ENCODE measurements at places on chromosomes 7 and 10. TPM values are rescaled to one million over a fixed set of nuclear protein-coding genes. Genes with fewer than 3 reads are reported as not detected.
A peak's percentile ranks its signal among the peaks of the same experiment; 100 is the strongest.

DNA sequence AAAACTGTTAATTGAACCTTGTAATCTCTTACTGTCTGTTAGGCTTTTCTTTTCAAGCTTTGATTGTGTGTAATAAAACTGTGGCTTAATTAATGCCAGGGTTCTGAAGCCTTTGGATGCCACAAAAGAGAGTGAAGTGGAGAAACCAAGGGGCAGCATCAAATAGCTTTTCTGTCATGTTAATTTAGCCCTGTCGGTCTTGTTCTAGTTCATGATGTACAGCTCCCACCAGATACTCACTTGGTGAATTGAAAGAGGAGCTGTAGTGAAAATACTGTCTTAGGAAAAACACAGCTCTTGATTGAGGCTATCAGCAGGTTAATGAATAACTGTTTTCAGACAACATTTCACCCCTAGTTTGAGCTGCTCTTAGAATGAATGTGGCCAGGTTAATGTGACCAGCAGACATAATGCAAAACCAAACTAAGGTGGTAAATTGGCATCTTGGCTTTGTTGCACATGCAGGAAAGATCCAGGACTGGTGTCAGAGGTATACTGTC, 94.2 kb downstream of the POLL start:
- H3K36me3 ChIP-seq: no peaks in the 10 kb centered on the region
- no peak overlapping the region for H3K4me3 ChIP-seq
- H3K27me3 ChIP-seq: no peaks in the 10 kb centered on the region

DNA sequence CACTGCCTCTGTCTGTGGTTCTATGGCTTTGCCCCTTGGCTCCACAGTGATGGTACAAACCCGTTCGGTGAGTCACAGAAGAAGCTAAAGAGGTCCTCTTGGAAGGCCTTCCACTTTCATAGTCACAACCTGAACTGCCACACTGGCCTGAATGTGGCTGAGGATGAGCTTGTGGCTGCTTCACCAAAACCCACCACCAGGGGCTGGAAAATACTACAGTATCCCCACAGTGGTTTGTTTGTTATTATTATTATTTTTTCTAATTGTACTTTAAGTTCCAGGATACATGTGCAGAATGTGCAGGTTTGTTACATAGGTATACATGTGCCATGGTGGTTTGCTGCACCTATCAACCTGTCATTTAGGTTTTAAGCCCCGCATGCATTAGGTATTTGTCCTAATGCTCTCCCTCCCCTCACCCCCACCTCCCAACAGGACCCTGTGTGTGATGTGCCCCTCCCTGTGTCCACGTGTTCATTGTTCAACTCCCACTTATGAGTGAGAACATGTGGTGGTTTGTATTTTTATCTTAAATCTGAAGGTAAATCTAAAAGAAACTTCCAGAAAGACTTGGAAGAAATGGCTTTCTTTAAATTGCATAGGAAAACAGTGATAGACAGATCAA, 160.8 kb upstream of the NPSR1 start:
- H3K4me3 ChIP-seq: no peak overlapping the region
- H3K27me3 ChIP-seq: no peaks in the 10 kb centered on the region
- no peak overlapping the region for H3K27ac ChIP-seq
- DNase-seq: peak; percentile 8

DNA sequence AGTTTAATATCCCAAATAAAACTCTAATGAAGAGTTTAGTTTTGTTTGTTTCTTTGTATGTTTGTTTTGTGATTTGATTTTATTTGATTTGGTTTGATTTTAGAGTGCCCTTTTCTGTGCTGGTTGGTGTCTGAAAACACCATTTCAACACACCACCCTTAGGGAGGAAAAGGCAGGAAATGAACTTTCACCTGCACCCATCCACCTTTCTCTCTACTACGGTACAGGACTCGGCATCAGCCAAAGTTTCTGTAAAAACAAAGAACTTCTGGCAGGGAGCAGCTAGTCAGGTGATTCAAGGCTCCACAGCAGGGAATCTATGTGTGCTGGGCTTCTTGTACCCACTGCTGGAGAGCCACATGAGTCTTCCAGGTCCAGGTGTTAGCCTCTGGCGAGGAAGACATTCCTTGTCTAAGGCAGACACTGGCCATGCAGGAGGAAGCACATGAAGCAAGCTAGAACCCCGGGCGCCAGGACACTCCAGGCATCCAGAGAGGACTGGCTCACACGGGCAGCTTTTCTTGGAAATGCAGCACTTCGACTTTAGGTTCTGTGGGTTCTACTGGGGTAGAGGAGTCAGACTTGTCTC, 22.1 kb upstream of the STK17A start:
- no peak for DNase-seq
- H3K4me1 ChIP-seq: 0 out of 2 replicates have a peak, but pooled peaks cover 3% of the 10 kb centered on the region
- no peaks in the 10 kb centered on the region for H3K36me3 ChIP-seq
- H3K4me3 ChIP-seq: no peak overlapping the region

- no peak overlapping the region for H3K4me3 ChIP-seq
- H3K27ac ChIP-seq: no peak overlapping the region
- no peaks in the 10 kb centered on the region for H3K27me3 ChIP-seq
- peak; percentile 42 for DNase-seq
- H3K36me3 ChIP-seq: peaks cover 72% of the 10 kb centered on the region
These were observed 25.2 kb downstream of the SEC23IP start for GRCh38 chr10:119917777-119918176.

- H3K4me3 ChIP-seq: no peak overlapping the region
- peak; percentile 1 for DNase-seq
- no peaks in the 10 kb centered on the region for H3K27me3 ChIP-seq
- no peaks in the 10 kb centered on the region for H3K36me3 ChIP-seq
- no peak overlapping the region for H3K27ac ChIP-seq
- no peaks in the 10 kb centered on the region for H3K4me1 ChIP-seq
These were observed 256.2 kb downstream of the LHFPL3 start for GRCh38 chr7:104584620-104585019.

GRCh38 chr7:134088199-134088598, 38.9 kb upstream of the LRGUK start:
- DNase-seq: no peak
- H3K27ac ChIP-seq: no peak overlapping the region
- H3K4me3 ChIP-seq: no peak overlapping the region
- no peaks in the 10 kb centered on the region for H3K27me3 ChIP-seq
- no peaks in the 10 kb centered on the region for H3K36me3 ChIP-seq

DNA sequence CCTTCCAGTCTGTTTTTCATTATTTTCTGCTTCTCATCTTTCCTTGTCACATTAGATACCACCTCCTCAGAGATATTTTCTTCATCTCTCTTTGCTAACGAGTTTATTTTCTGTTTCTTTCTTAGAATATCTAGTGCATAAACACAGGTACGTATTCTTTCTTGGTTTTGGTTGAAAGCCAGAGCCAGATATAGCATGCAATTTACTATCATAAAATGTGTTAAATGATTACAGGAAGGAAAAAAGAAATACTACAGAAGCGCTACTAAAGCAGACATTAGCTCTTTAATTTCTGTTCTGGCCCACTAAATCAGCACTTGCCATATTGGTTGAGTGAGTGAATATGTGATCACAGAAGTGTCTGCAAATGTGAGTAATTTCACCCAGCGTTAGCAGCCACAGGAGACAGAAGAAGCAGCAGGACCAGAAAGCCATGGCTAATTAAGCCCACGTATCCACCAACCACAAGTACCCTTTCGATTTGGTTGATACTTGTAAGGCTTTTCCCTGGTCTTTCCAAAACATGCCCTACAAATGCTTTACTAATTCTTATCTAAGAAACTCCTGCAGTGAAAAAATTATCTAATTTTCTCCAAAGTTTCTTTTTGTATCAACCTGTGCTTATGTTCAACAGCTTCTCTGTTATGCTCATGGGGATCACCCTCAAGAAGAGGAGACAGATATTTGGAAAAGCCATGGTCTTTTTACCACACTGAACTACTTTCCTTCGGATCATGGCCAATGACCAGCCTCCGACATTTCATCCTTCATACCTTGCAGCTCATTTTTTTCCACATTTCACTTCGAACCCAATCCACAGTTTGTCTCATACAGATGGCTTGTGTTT, 23.1 kb upstream of the MACC1 start:
- no peaks in the 10 kb centered on the region for H3K27me3 ChIP-seq
- no peaks in the 10 kb centered on the region for H3K36me3 ChIP-seq
- no peak for DNase-seq
- H3K4me3 ChIP-seq: no peak overlapping the region
- H3K27ac ChIP-seq: peak overlapping the region; percentile 69
- H3K4me1 ChIP-seq: peaks cover 51% of the 10 kb centered on the region

DNA sequence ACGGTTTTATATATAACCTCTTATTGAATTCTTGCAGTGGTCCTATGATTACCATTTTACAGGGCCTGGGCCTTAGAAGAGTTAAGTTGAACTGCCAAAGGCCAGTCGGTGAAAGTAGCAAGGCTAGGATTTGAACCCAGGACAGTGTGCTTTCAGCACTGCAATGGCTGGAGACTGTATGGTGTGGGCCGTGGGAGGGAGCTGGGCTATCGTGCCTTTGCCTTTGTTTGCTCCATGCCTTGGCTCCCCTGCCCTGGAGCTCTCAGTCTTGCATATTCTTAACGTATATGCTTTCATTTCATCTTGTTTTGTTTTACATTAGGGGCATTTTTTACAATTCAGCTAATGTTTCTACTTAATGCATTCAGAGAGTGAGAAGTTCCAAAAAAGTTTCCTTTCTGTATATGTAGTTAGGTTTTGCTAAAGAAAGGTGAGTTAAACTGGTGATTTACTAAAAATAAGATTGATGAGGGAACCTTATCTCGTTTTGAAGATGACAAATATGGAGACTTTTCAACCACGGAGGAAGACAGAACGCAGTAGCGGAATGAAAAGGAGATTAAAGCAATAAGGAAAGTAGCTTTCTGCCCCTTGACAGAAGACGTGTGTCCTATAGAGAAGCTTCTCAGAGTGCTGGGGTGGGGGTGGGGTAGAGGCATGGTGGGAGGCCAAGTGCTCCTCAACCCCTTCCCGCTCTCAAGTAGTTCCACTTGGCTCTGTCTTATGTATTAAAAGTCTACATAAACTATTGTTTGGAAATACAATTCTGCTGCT, 82.5 kb downstream of the RTKN2 start:
- H3K4me3 ChIP-seq: no peak overlapping the region
- H3K27me3 ChIP-seq: no peaks in the 10 kb centered on the region
- no peaks in the 10 kb centered on the region for H3K36me3 ChIP-seq
- H3K27ac ChIP-seq: no peak overlapping the region

The CDHR1 gene
- not detected for polyA plus RNA-seq

The OR13A1 gene
- not detected for polyA plus RNA-seq

The NUP205 gene
- polyA plus RNA-seq: 17.4 TPM

The HSPA12A gene
- 5.6 TPM for polyA plus RNA-seq
